NCI-H774 (cell line): ENCODE measurements at places on chromosomes 2 and 18.

DNA sequence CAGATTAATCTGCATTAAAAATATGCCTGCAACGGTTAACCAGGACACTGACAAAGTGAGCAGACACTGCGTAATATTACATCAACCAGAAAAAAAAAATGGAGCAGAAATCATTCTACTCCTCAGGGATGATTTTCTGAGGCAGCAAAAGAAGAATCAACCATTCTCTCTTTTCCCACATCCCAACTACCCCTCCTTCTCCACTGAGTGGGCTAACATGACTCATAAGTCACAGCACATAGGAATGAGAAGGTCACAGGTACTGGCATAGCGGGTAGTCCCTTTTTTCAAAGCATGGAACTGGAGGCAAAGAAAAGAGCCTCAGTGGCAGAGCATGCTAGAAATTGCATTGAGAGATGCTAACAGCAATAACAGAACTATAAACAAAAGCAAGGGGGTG is 54.3 kb upstream of the TSPYL6 start:
- no peak for DNase-seq

- DNase-seq, result no peak
Observed at GRCh38 chr2:234528410-234529148, 31.7 kb upstream of the ARL4C start.

- DNase-seq, result no peak
Observed at GRCh38 chr18:5585653-5586052, 41.9 kb upstream of the EPB41L3 start.

- no peak for DNase-seq
Observed at GRCh38 chr18:4750393-4751346, 295.6 kb upstream of the DLGAP1 start.

DNA sequence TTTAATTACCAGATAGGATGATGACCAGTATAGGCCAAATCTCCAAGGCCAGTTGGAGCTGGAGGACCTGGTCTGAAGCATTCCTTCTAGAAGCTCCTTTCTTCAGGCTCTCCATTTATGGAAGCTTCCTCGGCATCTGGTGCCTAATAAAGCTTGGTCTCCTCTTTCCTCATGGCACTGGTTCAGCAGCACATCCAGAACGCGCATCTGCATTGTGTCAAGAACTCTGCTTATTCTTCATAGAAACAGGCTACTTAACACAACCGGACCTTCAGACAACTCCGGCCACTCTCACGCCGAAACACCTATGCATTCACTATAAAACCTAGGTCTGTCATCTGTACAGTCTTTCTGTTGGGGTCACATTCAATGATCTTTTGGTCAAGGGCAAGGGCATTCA is 99.8 kb downstream of the COL6A3 start:
- no peak for DNase-seq

- no peak for DNase-seq
Observed at GRCh38 chr2:169468841-169469240, 10.5 kb upstream of the BBS5 start.

DNA sequence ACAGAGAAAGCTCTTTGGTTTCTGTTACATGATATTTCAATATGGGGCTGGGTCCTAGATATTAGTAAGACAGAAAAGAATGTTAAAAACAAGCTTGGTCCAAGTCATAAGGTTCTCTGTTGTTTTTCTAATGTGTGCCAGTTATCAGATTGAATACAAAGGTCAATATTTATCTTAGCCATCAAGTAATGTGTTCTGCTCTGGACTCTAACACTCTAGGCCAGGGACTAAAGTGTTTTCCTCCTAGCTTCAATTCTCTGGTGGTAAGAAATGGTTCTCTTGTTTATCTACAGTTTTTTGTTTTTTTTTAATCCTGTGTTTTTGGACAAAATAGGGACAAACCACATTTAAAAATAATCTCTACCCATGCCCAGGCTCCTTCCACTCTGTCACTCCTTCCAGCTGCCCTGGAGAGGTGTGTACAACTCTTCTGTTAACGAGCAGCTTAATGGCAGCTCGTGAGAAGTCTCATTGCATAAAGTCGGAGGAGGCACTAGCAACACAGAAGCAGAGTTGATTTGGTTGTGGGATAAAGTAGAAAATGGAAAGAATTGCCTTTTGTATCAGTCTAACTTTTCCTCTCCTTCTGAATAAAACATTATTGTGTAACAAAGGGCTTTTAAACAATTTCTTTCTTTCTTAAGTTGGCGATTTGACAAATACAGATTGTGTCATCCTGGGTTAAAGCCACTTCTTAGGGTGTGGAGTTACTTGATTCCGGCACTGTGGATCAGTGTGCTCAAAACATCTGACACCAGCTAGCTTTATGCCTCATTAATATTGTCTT is 8.0 kb upstream of the SESTD1 start:
- peak; percentile 49 for DNase-seq

DNA sequence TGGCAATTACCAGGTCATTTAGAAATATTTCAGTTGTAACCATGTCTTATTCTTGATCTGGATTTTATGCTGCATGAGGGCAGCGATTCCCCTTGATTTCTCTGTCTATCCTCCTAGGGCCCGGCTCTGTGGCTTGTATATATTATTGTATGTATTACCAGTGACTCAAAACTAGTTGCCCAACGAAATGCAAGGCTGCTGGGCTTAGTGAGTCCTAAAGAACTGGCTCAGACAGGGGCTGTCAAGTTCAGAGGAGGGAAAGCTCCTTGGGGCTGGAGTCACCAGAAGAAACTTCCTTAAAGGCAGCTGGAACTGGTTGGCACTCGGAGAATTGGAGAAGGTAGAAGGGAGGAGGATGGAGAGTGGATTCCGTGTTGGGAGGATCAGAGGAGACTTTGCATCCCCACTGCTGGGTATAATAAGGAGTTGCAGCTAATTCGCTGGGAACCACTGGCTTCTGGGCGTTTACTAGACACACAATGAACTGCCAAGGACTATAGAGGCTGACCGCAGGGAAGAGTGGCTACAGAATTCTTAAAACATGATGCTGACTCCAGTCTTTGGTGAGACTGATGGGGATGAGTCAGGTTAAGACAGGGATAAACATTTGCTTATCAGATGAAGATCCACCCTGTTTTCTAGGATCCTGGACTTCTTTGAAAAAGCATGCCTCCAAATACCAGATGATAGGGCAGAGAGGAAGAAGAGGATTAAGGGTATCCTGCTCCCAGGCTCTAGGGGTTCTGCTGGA is 104.3 kb downstream of the PRKCE start:
- DNase-seq, result no peak

DNA sequence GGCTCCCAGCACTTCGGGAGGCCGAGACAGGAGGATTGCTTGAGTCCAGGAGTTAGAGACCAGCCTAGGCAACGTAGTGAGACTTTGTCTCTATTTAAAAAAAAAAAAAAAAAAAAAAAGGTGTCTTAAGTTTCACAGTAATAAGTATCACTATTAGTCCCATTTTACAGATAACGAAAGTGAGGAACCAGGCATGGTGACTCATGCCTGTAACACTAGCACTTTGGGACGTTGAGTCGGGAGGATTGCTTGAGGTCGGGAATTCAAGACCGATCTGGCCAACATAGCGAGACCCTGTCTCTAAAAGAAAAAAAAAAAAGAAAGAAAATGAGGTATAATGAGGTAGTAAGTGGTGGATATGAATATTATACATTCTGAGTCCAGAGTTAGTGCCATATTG is 2.5 kb downstream of the KCNJ13 start:
- no peak for DNase-seq

DNA sequence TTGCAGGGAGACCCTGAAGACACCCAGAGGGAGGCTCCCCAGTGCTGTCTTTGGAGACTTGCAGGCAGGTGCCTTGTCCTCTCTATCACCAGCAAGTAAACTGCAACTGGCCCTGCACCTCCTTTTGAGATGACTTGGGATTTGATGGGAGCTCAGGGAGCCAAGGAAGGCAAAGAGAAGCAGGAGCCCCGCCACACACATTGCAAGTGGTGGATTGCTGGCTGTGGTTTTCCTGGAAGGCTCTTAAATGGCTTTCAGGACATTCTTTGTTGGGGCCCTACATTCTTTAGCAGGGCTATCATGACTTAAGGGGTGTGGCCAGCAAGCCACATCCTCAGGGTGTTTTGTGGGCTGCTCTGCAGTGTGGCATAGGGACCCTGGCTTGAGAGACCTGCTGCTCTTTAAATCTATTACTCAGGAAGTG is 39.9 kb upstream of the CDC42EP3 start:
- DNase-seq, result no peak

DNA sequence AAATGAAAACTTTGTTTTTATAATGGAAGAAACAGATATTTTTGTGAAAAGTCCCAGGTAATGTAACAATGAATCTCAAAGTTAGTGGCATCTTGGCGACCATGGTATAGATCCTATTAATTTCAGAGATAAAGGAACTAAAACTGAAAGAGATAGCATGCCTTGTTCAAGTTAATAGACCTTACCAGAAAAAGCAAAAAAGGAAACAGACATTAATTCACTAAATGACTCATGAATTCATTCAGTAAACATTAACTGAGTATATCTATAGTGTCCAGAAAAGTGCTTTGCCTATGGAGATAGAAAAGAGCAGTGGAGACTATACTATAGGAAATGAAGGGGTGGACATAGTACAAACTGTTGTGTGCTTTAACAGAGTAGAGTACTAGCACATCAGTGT is 763.3 kb downstream of the TRIB2 start:
- no peak for DNase-seq
